Fibroblast of lung (primary cell): ENCODE measurements at places on chromosomes 6 and 20. TPM values are rescaled to one million over a fixed set of nuclear protein-coding genes. Genes with fewer than 3 reads are reported as not detected.

Gene TTLL9
- not detected in 2 replicates for total RNA-seq

DNA sequence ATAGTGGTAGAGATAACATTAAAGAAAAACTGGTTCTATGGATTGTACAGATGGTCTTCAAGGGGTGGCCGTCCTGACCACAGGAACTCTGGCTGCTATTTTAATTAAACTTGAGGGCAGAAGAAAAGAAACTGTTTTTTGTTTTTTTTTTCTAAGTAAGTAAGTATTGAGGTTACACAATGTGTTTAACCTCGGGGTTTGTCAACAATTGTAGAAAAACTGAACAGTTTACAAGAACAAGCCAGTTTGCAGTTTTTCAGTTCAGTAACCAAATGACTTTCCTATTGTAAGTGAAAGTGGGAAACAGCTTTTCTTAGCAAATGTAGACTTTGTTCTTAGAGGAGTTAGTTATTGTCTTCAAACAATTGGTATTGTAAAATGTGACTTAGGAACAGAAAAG is 77.0 kb downstream of the PLCB1 start:
- peaks cover 12% of the 10 kb centered on the region for H3K4me1 ChIP-seq
- no peaks in the 10 kb centered on the region for H3K36me3 ChIP-seq
- no peak overlapping the region for H3K4me3 ChIP-seq
- no peaks in the 10 kb centered on the region for H3K27me3 ChIP-seq
- DNase-seq = no peak

- no peaks in the 10 kb centered on the region for H3K36me3 ChIP-seq
- no peak for DNase-seq
- H3K4me3 ChIP-seq = no peak overlapping the region
- no peak overlapping the region for H3K27ac ChIP-seq
Measured at GRCh38 chr6:135170238-135170637, 10.9 kb upstream of the MYB start.

DNA sequence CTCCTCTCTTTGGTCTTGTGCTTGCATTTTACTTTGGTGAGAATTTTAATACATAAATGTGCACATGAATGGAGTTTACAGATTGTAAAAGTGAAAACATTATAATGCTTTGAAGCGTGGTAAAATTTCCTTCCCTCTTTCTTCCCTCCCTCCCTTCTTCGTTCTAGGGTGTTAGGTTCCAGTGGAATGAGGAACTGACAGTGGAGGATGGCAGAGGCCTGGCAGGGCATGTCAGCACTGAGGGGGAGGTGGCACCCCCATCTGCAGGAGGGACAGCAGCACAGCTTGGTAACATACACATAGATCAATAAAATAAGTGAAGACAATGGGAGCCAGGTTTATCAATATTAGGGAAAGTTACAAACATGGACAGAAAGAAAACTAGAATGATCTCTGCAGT is 47.5 kb downstream of the RNASET2 start:
- DNase-seq = no peak
- no peaks in the 10 kb centered on the region for H3K36me3 ChIP-seq
- no peaks in the 10 kb centered on the region for H3K27me3 ChIP-seq
- no peak overlapping the region for H3K27ac ChIP-seq
- no peak overlapping the region for H3K4me3 ChIP-seq
